ENCODE measurements at places on chromosomes 4 and X.

GRCh38 chr4:53061091-53061850 lies 199.2 kb downstream of the RASL11B start:
- DNase-seq = no peak

DNA sequence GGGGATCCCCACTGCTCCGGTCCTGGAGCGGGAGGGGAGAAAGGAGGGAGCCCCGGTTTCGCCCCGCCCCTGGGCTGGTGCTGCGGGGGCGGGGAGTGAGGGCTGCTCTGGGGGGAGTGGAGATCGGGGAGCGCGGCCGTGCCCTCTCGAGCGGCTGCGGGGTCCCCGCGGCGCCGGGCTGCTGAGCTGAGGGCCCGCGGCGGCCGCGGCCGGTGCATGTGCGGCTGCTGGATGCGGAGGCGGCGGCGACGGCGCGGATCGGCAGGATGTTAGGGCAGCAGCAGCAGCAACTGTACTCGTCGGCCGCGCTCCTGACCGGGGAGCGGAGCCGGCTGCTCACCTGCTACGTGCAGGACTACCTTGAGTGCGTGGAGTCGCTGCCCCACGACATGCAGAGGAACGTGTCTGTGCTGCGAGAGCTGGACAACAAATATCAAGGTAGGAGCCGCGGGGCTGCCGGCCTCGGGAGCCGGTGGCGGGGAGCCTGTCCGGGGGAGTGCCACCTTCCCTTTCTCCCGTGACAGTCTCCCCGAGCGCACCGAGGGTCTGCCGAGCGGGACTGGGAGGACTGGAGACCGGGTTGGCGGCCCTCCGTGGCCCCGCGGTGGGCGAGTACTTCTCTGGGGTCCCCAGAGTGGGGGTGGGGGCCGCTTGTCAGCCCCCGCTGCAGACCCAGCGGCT lies at the start of gene ING2:
Gene ING2, plus strand, starts transcription at position 129 of the 681 bp plus-strand sequence. Its CDS starts 138 bp downstream, at position 267.
- no peak for DNase-seq

- DNase-seq = no peak
Measured at GRCh38 chrX:72110051-72110875, 21.5 kb downstream of the RTL5 start.

DNA sequence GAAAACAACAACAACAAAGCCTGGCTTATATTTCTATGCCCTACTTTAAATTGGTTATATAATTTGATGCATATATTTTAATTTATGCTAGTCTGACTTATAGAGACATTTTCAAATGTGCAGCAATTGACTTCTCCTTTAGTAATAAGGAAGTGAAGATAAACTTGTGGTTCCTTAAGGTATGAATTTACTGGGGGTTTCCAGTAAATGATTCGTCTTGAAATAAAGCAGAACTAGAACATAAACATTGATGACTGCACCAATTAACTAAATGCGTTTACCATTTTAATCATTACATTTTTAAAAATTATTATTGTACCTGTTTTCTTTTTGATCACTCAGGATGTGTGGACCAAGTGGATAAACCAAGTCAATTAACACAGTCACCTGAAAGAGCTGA lies 99.6 kb upstream of the CCSER1 start:
- DNase-seq = no peak

DNA sequence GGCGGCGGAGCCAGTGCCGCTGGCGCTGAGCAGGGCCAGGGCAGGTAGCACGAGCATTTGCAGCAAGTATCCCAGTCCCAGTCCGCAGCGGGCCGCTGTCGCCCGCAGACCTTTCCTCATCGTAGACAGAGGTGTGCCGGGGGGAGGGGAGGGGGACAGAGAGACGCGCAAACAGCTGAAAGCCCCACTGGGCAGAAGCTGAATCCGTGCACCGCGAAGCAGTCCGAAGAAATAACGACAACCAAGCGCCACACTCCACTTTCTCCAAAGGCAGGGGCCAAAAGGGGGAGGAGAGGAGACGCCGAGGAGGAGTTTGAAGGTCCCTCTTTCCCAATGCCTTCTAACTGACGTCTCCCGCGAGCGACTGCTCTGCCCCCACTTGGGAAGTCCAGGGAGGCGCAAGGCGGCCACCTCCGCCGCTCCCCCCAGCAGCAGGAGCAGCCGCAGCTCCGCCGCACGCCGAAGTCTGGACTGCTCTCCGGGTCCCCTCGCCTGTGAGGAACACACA lies at the start of gene UNC5C:
Gene UNC5C, minus strand, starts transcription at position 236 of the 508 bp plus-strand sequence.
- no peak for DNase-seq

DNA sequence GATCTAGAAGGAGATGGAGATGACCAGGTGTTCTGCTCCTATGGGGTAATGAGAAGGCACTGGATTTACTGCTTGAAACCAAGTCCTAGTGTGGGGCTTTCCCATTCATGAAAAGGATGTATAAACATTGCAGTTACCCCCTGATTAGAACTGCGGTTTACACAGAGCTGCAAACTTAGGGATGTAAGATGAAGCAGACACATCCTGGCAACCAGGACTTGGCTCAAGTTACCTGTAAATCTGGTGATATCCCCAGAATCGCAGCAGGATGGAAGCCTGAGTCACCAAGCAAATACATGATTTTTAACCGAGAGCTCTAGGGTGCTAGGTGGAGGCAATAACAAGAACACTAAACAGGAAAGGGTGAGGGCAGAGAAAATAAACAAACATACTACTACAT lies 178.6 kb upstream of the MAMLD1 start:
- no peak for DNase-seq

DNA sequence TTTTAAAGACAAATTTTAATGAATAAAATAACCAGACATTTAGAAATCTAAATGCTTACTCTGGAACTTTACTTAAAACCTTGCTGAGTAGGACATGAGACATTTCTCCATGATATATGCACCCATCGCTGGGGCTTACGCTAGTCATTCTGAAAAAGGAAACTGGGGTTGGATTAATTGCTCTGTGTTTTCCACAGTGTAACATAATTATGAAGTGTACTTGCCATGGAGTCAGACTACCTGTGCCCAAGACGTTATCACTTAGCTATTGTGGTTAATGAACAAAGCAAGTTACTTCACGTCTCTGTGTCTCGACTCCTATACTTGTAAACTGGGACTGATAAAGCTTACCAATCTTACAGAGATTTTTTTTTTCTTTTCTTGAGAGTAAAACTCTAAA lies 47.8 kb downstream of the SHISA3 start:
- no peak for DNase-seq

GRCh38 chr4:15004739-15005301 lies 2.5 kb downstream of the CPEB2 start:
- DNase-seq = peak; percentile 16

DNA sequence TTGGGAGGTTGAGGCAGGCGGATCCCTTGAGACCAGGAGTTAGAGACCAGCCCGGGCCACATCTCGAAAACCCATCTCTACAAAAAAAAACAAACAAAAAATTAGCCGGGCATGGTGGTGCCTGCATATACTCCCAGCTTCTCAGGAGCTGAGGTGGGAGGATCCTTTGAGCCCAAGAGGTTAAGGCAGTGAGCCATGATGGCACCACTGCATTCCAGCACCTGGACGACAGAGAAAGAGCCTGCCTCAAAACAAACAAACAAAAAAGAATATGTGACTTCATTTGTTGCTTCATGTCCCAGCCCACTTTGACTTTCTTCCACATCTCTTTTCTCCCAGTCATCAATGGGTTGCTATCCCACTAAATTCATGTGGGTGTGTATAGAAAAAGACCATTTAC lies 79.7 kb downstream of the BCOR start:
- DNase-seq = no peak

- no peak for DNase-seq
Measured at GRCh38 chr4:117264072-117264471, 178.7 kb upstream of the TRAM1L1 start.

GRCh38 chrX:18348047-18348446 lies 6.4 kb downstream of the SCML2 start:
- no peak for DNase-seq

DNA sequence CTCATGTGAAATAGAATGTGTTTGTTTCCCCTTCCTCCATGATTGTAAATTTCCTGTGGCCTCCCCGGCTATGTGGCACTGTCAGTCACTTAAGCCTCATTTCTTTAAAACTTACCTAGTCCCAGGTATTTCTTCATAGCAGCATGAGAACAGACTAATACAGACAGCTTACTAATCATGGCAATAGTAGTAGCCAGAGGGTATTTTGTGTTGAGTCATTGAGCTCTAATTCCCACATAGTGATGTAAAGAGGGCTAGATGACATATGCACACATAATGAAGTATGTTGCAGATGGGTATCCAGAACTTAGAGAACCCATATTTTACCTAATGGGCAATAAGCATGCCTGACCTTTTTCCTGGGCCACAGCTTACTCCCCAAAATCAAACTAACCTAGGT lies 1197.2 kb downstream of the PCDH7 start:
- no peak for DNase-seq

- DNase-seq = no peak
Measured at GRCh38 chr4:12894062-12894461, 590.1 kb downstream of the RAB28 start.

DNA sequence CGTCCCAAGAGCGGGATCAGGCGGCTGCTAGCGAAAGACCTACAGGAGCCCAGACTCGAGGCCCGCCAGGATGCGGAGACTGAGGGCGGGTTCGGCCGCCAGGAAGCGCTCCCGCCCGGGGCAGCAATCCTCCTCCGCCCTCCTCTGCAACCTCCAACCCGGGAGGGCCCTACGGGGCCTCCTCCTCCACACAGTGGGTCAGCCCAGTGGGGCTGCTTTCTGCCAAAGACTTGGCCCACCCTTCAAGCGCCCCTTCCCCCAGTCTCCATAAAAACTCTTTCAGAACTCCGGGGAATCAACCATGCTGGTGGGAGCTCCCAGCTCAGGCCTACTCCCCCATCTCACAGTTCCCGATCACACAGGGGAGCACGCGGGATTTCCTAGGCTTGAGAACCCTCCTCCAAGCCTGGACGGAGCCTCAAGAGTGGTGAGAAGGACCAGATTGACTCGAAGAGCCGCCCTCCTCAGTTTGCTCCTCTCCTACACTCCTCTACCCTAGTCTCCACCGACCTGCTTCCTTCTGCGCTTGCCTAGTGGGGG lies 77.5 kb downstream of the RLIM start:
- no peak for DNase-seq

DNA sequence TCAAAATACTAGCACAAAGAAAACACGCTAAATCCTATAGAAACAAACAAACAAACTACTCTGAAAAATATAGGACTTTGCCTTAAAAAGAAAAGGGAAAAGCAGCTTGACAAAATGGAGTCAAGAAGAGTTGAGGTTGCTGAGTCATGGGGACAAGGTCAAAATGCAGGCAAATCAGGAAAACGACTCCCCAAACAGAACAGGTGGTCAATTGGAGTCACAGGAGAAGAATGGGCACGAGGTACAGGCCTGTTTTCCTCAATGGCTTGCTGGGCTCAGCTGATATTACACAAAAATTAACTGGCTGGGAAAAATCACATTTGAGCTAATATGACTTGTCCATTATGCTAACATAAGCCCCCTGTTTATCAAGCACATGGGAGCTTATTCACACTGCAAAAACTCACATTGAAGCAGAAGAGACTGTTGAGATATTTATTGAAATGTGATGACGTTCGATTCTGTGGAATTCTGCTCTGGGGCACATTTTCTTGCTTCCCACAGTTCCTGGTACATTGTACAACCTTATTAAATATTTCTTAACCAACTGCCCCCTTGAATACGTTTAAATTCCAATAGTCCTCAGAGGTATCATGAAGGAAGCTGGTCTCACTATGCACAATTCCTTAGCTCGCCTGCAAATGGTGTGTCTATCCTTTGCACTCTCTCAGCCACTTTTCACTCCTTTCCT lies 1622.1 kb downstream of the STIM2 start:
- no peak for DNase-seq

DNA sequence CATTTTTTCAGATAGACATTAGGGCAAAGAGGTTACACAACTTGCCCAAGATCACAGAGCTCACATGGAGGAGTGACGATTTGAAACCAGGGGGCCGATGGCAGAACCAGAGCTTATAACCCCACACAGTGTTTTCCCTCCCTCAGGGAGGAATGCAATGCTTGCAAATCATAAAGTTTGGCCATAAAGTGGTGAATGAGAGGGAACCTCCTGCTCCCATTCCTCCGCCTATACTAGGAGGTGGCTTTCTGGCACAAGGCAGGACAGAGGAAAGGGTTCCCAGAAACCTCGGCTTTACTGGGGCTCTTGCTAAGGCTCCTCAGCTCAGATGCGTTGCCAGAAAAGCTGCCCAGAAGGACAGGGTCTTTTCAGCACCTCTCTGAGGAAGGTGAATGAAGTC lies 19.3 kb downstream of the TMEM154 start:
- DNase-seq = no peak

GRCh38 chr4:41304221-41304620 lies 47.5 kb downstream of the UCHL1 start:
- no peak for DNase-seq

DNA sequence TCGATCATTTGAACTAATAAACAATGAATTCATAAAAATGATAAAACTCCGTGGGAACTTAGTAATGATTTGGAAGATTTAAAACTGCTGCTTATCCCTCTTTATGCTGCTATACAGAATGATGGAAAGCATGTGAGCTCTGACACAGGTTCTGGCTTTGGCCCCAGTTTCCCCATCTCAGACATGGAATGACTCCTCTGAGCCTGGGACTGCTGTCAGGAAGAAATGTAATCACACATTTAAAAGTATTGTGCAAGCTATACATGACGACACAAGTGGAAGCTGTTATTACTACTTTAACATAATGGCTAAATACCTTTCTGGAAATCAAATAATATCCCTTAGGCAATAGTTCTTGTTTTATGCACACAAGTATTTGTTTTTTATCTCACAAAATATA lies 161.7 kb downstream of the DCHS2 start:
- DNase-seq = no peak

DNA sequence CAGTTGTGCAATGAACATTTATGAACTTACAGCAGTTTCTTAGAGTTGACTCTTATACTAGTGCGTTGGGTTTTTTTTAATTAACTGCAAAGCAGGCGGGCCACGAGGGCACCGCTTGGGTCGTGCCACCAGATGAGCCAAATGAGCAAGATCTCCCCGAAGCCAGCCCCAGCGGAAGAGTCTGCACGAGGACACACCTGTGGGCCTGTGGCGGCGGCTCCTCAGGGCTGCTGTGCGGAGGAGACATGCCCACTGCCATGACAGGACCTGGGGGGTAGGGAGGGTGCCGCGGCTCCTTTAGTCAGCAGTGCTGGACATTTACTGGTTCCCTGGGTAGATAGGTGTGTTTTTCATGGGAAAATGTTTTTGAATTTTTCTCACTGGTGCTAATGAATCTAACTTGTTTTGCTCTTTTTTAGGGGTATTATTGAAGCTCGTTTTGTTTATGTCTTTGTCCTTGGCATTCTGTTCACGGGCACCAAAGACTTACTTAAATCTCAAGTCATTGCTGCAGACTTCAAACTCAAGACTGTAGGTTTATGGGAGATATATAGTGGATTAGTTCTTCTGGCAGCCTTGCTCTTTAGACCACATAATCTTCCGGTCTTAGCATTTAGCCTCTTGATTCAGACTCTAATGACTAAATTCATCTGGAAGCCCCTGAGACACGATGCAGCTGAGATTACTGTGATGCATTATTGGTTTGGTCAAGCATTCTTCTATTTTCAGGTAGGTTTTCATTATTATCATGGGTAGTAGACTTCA lies 31.2 kb downstream of the PIGG start:
- DNase-seq = no peak

DNA sequence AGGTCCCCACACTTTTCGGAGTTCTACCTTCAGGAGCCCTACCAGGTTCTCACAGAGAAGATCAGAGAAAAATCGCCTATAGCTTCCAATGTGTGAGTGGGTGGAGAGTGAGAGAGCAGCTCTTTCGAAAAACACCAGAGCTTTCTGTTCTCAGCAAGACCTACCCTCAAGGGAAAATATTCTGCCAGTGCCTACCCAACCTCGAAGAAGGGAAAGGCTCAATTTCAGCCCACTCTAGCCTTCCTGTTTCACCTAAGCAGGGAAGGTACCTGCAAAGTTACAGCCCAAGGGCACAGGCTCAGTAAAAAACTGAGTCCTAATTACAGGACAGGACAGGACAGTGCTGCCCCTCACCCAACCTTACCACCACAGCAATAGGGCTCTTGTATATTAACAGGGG lies 104.0 kb upstream of the WDR17 start:
- no peak for DNase-seq
